ENCODE measurements at places on chromosomes 7 and 10.

- no peak for DNase-seq
These were observed 6.7 kb downstream of the PRKAG2 start for GRCh38 chr7:151869968-151870918.

DNA sequence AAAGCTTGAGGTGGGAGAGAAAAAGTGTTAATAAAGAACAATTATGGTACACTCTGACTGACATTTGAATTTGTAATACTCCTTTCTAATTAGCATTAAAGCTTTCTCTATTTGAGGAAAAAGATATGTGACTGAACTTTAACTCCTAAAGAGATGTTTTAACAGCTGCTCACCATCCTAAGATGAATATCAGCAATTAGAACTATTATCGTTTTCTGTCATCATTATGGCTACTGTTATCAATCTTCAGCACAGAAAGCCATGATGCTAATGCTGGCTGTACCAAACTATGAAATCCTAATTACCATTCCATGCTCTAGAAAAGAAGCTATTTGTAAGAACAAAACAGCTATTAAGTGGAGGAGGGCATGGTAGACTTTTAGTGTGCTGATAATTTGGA is 228.8 kb upstream of the CSTF2T start:
- no peak for DNase-seq

DNA sequence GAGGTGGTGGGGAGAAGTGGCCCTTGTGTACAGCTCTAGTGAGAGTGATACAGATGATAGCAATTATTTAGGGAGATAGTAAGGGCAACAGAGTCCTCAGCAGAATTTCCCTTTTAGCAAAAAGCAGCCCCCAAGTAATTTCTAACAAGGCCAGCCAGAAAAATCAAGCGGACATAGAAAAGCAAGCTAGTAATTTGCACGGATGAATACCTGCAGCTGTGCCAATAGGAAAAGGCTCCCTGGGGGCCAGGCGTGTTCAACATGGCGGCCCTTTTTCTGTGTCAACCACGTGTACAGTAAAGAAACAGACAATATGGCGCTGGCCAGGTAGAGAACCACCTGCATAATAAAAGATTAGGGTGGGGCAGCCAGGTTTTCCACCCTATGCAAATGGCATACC is 7.4 kb downstream of the MCM10 start:
- no peak for DNase-seq

DNA sequence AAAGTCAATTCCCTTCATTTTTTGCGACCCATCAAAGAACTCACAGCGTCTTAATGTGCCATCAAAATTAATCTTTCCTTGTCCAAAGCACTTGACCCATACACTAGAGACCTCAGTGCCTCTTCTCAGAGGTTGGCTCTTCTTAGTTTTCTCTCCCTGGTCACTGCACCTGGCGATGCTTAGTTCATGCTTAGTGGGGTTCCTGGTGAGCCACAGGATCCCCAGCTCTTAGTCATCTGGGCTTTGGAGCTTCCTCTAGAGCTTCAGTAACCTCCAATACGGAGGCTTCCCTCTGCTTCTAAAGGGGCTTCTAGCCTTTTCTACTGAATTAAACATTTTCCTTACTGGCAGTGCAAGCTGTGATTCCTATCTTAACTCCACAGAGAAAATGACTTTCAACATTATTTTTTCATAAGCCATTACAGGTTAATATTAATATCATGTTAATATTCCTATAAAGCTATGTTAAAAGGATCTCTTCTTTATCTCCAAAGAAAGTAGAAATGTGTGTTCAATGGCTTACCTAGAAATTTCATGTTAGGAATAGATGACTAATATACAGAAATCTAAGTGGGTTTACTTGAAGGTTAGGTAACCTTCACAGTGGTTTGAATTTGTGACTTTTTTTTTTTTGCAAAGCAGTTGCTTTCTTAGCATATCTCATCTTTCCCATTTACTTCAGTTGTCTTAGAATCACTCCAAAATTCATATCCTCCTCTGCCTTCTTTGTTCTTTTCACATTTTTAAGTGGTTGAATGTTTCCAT is 295.2 kb downstream of the CAMK1D start:
- no peak for DNase-seq

DNA sequence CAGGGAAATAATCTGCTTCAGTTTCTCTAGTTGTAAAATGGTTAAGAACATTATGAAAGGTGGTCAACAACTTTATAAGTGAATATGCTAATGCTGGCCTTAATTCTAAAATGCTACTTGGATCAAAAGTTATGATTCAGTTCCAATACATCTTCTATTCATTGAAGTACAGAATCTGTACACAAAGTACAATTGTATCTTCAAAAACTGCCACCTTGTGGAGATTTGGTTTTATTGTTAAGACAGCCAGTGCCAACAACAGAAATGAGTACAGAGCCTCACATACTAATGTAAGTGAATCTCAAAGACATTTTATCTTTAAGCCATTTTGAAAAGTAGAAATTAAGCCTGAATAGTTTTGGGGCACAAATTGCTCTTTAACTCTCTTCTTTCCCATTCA is 194.0 kb downstream of the CFTR start:
- DNase-seq = peak; percentile 17

GRCh38 chr7:55087521-55087961 is 68.7 kb downstream of the EGFR start:
- DNase-seq = no peak

GRCh38 chr10:48526011-48526821 is 78.7 kb downstream of the ARHGAP22 start:
- DNase-seq = no peak

DNA sequence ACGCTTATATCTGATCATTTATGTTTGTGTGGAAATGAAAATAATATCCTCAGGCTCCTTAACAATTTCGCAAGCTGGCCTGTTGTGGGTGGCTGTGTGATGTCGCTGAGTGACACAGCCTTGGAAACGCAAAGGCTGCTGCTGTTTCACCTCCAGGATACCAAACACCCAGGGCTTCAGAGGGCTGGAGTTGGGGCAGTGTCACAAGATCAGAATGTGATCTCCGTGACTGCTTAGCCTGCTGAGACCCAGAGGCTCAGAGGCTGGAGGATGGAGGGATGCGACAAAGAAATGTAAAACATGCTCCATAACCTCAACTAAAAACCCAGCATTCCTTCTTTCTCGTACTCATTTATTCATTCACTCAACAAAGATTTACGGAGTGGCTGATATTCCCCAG is 37.2 kb upstream of the BMPER start:
- DNase-seq = no peak

- no peak for DNase-seq
These were observed 658.2 kb downstream of the PARD3 start for GRCh38 chr10:34156781-34157425.

Measured in hematopoietic multipotent progenitor cell treated with erythropoietin and hydrocortisone succinate and interleukin-3 and kit ligand, for 8 days (in vitro differentiated cells).